NCI-H187 (cell line): ENCODE measurements at places on chromosomes 7 and 10.

DNA sequence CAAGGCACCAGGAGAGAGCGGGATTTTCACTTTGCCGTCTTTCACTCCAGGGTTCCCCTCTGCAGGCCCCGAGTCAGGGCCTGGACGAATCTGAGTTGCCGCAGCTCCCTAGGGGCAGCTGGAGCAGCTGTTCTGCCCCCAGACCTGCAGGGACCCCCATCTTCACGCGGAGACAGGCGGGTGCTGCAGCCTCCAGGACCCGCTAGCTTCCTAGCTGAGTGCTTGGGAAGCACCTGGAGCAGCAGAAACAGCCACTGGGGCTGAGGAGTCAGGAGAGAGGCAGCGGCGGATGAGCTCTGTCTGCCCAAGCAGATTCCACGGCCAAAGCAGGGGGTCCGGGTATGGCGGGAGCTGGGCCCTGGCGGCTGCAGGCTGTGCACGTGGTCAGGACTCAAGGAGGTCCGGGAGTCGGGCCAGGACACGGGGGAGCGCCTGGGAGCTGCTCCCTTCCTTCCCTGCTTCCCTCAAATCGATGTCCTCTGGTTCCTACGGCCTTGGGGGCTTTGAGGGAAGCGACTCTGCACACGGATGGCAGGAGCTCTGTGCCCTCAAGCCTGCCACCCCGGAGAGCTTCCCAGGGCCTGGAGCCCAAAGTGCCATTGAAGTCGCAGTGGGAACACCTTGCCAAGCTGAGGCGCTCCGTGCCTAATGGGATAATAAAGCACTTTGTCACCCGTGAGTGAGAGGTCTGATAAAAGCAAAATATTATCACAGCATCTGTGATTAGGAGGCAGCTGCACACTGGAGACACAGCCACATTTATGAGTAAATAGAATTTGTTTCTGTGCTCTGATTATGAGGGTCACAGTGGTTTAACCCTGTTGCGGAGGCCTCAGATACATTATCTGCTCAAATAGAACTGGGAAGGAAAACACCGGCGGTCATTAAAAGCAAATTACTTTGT lies 17.2 kb downstream of the MNX1 start:
- DNase-seq, result no peak

DNA sequence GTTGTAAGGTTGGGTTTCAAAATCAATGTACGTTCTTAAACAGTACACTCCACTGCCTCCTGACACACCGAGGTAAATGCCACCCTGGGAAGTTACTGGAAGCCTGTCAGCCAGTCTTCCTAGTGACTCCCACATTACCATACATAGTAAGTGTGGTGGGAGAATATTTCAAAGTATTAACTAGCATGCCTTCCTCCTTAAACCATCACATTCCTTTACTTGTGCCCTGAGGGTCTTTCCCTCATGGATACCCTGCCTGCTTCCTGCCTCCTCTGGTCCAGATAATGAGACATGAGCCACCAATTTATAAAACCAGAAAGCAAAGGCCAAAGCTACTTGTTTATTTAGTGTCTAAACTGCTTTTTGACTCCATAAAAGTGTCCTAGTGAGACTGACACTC lies 23.3 kb upstream of the SORCS3 start:
- no peak for DNase-seq

DNA sequence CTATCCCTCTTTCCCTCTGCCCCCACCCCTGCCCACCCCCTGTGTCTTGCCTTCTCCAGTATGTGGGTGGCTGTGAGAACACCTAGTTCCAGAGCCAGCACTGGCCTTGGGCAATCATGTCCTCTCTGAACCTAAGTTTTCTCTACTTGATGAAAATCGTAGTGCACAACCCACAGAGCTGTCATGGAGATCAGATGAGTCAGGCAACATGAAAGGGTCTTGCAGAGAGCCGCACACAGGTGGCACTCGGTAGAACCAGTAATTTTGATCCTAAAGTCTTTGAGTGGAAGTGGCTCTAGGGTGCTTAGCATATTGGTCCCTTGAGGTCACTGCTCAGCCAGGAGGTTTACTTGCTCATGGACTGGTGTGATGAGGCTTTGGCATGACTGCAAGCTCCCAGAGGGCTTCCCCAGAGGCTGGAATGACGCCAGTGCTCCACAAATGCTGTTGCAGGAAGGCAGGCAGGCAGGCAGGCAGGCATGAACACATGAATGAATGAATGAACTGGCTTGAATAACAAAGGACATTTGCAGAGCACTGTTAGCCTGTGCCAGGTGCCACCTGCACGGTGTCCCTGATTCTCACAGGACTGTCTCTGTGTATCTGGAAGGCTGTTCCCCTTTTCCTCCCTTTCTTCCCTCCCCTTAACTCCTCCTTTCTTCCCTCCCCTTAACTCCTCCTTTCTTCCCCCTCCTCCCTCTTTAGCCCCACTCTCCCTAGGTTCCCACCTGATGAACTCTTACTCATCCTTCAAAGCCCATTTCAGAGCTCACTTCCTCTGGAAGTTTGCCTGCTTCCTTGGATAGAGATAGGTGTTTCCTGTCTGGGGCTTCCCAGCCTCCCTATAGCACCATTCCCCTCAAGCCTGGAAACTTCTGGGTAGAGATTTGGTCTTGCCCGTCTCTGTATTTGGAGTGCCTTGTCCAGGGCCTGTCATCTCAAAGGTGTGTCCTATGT lies 27.2 kb upstream of the CTBP2 start:
- no peak for DNase-seq

DNA sequence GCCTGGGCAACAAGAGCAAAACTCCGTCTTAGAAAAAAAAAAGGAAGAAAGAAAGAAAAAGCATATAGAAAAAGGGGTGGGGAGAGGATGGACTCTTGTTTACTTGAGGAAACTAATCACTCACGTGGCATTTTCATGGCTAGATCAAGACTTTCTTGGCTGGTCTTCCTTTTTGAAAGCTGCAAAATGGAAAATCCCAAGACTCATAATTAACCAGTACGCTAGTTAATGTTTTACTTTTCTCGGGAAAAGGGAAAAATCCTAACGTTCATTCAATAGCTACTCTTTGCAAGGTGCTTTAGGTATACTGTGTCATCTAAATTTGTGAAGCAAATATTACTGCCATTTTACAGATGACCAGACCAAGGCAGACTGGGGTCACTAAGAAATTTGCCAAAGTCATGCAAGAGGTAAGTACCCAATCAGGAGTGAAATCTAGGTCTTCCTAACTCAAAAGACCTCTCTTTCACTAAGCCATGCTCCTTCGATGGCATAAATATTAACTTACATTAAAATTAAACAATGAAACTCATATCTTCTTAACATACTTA lies 24.4 kb downstream of the NAPEPLD start:
- DNase-seq, result no peak

DNA sequence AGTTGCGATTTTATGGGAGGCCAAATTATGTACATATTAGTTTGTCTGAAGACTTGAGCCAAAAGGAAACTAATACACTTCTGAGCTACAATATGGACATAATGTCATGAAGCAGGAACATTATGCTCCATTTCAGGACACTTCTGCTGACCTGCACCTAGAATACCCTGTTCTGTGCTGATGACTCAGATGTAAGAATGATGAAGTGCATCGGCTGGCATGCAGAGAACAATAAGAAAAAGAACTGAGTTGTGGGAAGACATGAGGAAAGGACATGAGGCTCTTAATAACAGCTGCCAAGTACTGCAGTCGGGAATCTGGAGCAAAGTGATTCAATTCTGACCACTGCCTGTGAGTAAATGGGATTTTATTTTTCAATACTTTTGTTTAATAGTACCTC lies 192.9 kb upstream of the VSTM2A start:
- DNase-seq, result no peak

GRCh38 chr7:55593172-55593514 lies 20.8 kb upstream of the VOPP1 start:
- DNase-seq, result no peak

DNA sequence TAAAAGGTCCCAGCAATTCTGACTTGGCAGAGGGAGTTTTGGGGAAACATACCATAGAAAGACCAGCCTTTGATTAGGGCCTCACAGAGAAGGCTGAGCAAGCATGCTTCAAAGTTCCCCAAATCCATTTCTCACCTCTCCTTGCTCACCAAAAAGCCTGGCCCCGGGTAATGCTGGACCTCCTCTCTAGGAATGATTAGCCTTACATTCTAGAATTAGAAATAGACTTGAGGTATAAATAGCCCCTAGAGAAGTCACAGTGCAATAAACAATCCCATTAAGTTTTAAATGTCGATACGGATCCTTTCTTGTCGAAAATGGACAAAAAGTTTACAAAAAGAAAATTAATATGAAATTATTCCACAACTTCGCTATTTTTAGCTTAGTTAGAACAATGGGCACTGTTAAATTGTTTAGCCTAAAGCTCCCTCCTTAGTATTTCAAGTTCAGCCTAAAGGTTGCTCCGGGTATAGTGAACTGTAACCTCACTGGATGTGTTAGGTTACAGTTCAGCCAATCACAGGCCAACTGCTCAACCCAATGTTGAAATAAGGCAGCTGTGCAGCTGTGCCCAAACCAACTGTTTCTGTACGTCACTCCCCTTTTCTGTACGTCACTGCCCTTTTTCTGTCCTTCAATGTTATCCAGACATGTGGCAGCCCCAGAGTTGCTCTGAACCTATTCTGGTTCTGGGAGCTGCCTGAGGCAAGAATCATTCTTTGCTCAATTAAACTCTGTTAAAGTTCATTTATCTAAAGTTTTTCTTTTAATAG lies 7.9 kb upstream of the GSDME start:
- DNase-seq, result no peak

DNA sequence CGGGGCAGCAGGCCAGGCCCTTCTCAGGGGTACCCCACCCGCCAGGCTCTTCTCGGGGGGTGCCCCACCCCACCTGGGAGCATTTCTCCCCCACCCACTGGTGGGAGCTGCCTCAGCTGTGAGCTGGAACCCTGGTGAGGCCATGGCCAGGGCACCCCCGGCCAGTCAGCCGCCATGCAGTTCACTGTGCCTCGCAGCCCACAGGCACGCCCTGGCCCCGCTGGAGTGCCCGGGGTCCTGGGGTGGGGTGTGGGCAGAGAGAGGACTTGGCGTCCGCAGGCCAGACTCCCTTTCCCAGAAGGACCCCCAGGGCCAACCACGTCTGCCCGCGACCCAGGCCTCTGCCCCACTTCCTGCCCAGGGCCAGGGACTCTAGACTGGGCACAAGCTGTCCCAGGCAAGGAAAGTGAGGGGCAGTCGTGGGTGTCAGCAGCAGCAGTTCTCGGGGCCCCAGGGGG lies 13.1 kb downstream of the DPYSL4 start:
- no peak for DNase-seq

GRCh38 chr10:103473261-103473671 lies 5.8 kb downstream of the CALHM3 start:
- no peak for DNase-seq

- DNase-seq, result no peak
These were observed 1.6 kb downstream of the TCF7L2 start for GRCh38 chr10:112951359-112952281.
